Amniotic epithelial cell (primary cell): ENCODE measurements at places on chromosomes 6 and 20.

GRCh38 chr6:2622671-2623070 lies 128.1 kb downstream of the MYLK4 start:
- no peak for DNase-seq

- no peak for DNase-seq
These were observed 96.2 kb downstream of the SESN1 start for GRCh38 chr6:108998485-108998884.

DNA sequence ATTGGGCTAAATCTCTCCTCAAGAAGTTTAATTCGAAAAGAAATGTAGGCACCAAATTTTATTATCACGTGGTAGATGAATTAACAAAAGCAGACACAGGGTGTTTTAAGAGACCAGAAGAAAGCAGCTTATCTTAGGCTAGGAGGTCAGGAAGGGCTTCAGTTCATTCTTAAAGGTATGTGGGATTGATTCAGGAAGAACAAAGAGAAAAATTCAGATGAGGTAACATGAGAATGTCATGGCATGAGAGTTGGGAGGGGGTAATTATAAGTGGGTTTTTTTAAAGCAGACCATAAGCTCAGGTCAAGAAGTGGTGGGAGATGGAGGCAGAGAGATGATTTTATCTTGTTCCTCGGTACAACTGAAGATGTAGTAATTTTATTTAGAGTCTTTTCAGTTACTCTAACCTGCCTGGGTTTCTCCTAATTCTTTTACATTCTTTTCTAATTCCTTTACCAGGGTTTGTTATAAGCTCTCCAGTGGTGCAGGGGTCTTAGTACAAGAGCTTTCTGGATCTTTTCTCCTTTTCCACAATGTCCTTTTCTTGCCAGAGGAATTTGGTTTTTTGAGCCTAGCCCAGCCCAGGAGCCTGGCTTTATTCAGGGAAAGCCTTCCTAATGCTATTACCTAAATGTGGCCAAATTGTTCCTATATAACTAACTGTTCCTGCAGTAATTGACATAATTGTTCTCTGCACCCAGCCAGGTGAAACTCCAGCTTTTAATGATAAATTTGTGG lies 474.1 kb upstream of the BTBD3 start:
- no peak for DNase-seq

GRCh38 chr6:33161354-33162331 lies 30.6 kb downstream of the COL11A2 start:
- peak; percentile 25 for DNase-seq

- no peak for DNase-seq
These were observed 116.5 kb upstream of the LAMP5 start for GRCh38 chr20:9397928-9398327.

- DNase-seq: no peak
These were observed 154.9 kb upstream of the MLN start for GRCh38 chr6:33958526-33959328.

- no peak for DNase-seq
These were observed 79.1 kb downstream of the EYA2 start for GRCh38 chr20:46973766-46974165.
